SK-N-SH (cell line): ENCODE measurements at places on chromosomes 1 and 21.

DNA sequence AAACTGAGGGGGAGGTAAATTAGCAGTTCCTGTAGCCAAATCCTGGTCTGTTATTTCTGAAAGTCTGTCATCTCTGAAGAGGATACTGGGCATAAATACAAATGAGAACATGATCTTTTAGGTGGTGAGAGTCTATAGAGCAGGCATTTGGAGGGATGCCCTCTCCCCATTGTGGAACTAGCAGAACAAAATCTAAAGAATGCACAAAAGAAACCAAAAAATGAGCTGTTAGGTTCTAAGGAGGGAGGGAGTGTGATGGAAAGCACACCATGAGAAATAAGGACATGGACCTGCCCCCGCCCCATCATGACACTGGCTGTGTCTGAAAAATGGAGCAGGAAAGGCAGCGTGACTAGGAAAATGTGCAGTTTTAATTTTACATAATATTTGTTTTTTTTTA lies 262.0 kb downstream of the KIF26B start:
- no peak for DNase-seq

DNA sequence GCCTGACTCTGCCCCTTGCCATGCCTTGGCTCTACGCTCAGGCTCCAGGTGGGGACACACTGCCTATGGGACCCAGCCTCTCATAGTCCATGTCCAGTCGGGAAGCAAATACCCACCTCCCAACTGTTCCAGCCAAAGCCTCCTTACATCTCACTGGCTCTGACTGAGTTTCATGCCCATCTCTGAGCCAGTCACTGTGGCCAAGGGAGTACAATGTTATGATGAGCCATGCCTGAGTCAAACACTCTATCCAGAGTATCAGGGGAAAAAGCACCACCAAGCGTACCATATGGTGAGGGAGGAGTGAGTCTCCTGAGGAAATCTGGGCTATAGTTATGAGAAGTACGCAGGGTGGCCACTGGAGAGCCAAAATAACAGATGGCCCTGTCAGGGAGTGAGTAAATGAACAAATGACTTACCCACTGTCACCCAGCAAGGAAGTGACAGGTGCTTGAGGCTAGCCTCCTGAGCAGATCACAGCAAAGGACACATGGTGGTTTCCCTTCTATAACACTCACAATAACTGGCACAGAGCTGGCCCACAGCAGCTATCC lies 236.6 kb upstream of the GJB5 start:
- DNase-seq: no peak

DNA sequence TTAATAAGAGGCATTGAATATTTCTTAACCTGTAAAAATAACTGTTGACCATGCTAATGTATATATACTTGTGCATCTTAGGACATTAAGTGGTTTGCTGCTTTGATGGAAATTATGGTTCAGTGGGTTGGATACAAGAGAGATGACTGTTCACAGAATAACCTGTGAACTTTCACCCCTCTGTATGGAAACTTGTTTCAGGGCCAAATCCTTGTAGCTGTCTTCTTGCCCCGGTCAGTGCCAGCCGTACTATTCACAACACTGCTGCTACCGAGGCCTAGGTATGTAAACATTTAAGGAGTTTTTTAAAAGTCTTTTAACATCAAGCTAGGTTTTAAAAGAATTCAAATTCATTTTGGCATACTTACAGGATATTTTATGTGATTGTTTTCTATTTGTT lies 16.1 kb downstream of the DONSON start:
- no peak for DNase-seq

- no peak for DNase-seq
Measured at GRCh38 chr21:35086357-35086756, 37.3 kb upstream of the RUNX1 start.

DNA sequence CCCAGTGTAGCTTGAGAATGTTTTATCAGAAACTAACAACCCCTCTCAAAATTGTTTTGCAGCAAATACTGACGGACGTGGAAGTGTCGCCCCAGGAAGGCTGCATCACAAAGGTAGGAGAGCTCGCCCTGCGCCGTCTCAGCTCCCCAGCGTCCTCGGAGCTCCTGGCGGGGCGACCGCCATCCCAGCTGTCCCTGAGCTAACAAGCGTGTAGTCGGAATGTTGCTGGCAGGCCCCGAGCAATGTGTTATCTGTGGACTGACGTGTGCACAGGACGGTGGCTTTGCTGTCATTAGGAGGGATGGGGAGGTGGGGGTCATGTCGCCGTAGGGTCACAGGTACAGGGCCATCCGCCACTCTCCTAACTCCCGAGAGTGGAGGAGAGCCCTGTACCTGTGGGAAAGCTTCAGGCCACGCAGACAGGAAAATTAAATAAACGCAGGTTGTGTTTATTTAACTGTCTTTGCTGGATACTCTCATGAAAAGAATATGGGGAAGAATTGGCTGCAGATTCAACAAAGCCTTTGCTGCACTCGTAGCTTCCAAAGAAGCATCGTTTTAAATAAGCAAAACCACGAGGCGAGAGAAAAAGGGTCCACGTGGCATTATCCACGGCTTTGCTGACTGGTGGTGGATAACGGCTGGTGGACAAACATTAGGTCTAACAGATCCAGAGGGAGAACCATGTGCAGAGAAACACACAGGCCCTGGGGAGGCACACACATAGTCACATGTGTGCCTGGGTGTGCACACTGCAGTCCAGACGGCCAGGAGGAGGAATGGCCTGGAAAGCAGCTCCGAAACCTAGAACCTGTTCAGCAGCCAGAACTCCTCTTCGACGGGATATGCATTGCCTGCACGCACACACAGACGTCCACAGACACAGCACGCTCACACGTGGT lies 175.3 kb downstream of the PRDM16 start:
- DNase-seq: no peak

DNA sequence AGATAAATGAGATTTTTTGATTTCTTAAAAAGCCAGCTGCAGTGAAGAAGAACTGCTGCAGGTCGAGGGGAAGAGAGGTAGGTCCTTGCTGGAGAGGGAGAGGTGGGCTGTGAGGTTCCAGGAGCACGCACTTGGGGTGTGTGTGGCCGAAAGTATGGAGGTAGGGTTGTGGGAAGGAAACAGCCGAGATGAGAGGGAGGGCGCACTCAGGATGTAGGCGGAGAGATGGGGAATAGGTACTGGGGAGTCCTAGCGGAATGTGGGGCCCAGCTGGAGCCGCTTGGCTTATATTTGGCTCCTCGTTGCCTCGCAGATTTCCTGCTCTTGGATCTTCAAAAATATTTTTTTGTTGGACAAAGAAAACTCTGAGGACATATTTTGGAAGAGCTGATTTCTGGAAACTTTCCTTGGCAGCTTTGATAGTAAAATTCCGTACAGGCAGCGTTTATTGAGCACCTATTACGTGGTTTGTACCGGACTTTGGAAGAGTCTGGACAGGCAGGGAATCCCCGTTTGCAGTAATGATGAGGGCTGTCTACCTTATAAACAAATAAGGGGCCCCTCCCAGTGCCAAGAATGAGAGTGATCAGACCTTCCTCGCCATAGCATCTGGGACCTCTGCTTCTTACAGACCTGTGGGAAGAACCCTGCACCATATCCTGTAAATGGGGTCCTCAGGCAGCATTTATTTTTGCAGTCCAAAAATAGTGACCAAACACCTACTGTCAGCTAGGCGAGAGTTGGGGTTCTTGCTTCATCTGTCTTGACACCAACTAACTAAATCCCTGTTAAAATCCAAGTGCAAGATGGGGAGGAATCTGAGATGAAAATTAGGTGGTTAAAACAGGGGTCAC lies 1.5 kb downstream of the LRRC8D start:
- DNase-seq: peak; percentile 28

- DNase-seq: no peak
Measured at GRCh38 chr1:54565113-54565501, 17.1 kb downstream of the ACOT11 start.

GRCh38 chr1:108209456-108210108 lies 9.4 kb upstream of the SLC25A24 start:
- DNase-seq: no peak

DNA sequence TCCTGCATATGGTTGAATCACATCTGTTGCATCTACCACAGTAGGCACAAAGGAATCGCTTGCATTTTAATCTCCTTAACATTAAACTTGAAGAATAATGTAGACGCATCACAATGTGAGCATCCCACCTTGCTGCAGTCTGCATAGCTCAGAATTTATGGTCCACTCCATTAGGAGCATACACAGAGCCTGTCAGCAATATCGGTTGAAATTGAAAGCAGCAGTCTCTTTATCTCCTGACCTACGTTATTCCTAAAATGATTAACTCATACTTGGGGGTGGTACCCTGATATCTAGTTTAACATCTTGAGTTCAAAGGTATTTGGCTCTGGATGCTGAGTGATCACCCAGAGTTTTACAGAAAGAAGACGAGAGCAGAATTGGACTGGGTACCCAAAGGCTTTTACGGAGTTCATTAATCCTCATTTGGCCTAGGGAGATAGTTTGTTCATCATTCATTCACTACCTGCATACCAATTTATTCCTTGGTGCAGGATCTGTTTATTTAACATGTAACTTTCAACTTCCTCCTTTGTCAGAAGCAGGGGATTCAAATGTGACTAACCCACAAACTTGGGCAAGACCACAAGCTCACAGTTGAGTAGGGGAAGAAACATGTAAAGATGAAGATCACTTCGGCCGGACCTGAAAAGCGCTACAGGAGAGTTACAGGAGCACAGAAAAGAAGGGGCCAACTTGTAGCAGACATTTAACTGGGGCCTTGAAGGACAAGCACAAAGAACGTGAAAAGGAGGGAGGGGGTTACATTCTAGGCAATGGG lies 187.9 kb downstream of the DAB1 start:
- no peak for DNase-seq

DNA sequence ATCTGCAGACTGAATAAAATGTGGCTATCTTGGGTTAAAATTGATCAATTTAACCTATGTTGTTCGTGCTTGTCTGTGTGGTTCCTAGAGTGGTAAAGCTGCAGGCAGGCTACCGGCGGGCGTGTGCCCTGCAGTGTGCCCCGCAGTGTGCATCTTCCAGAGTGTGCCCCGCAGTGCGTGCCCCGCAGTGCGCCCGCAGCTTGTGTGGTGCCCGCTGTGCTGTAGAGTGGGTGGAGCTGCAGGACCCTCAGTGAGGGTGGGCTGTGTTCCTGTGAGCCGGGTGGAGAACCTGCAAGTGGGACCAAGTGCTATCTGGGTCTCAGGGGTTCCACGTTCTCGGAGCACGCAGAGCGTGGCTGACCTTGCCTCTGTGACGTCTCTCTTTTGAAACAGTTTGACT lies 10.7 kb downstream of the RRP1 start:
- no peak for DNase-seq

GRCh38 chr1:20726118-20726911 lies 6.2 kb downstream of the SH2D5 start:
- peak; percentile 21 for DNase-seq

- no peak for DNase-seq
Measured at GRCh38 chr1:46761740-46762139, 37.1 kb upstream of the CYP4B1 start.

- DNase-seq: no peak
Measured at GRCh38 chr1:157310401-157310800, 172.2 kb upstream of the ETV3 start.

- DNase-seq: no peak
Measured at GRCh38 chr1:84689514-84690396, 506 bp downstream of the SSX2IP start.

- no peak for DNase-seq
Measured at GRCh38 chr1:22731924-22732720, 21.5 kb downstream of the EPHB2 start.

DNA sequence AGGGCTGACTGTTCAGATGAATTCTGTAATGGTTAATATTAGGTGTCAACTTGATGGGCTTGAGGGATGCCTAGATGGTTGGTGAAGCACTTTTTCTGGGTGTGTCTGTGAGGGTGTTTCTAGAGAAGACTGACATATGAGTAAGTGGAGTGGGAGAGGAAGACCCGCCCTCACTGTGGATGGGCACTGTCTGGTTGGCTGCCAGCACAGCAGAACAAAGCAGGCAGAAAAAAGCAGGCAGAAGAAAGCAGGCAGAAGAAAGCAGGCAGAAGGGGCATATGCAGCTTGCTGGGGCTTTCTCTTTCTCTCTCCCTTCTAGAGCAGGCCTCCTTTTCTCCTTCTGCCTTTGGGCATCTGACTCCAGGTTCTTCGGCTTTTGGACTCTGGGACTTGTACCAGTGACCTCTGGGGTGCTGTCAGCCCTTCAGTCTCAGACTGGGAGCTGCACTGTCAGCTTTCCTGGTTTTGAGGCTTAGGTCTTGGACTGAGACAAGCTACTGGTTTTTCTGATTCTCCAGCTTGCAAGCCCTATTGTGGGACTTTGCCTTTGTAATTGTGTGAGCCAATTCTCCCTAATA lies 42.9 kb upstream of the CD2 start:
- DNase-seq: peak; percentile 48

- no peak for DNase-seq
Measured at GRCh38 chr1:21706151-21706835, 37.1 kb upstream of the RAP1GAP start.

- no peak for DNase-seq
Measured at GRCh38 chr1:205782627-205783432, 7.5 kb upstream of the RAB29 start.

DNA sequence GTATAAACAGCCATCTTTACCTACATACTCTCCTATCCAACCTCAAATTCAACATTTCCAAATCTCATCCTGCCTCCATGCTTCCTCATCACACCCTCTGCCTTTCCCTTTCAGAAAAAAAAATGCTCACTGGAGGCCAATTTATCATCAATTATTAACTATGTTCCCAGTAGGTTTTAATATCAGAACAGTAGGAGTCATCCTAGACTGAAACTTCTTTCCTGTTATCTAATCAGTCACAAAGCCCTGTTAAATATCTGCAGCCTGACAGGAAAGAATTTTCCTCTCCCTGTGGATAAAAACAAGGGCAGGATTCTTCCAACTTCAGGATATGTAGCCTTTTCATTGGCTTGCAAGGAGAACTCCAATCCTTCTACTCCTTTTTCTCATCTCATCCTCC lies 28.4 kb downstream of the EGLN1 start:
- DNase-seq: peak; percentile 24

DNA sequence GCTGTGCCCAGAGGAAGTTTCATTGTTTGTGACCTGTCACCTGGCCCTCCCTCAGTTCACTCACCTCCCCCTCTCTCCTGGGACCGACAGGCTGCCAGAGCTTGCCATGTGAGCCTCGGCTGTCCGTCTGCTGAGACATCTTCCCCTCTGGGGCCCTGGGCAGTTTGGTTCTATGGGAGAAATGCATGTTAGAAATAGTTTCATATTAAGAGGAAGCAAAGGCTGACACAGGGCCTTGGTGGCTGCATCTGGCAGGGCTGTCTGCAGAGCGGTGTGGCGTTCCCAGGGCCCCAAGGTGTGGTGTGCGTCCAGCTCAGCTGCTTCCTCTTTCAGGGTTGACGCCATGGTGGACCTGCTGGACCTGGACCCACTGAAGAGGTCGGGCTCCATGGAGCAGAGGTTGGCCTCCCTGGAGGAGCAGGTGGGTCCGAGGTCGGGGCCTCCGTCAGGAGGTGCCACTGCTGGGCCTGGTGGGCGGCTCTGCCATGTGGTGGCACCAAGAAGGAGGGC lies 31.9 kb upstream of the LRRC3 start:
- DNase-seq: no peak

DNA sequence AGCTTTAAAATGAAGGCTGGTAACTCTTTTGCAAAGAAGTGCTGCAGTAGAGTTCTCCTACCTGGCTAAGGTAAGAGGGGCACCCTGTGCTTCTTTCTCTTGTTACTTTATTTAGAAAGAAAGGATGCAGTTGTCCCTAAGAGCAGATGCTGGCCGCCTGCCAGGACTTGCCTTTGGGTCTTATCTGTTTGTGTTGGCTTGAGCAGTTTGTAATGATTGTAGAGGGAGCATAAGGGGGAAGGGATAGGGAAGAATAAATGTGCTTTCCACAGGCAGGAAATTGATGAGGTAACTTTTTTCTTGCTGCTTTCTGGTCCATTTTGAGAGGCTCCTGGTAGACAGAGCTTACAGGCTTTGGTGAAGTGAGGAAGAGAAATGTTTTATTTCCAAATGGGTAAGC lies 229.6 kb downstream of the HHAT start:
- DNase-seq: peak; percentile 44
